Activated CD4-positive, alpha-beta memory T cell treated with anti-CD3 and anti-CD28 coated beads, Interleukin-2, amount 10 ng/mL, durations not matched to agents 7 days and 5 days (primary cell): ENCODE measurements at places on chromosomes 16 and 17. TPM values are rescaled to one million over a fixed set of nuclear protein-coding genes. Genes with fewer than 3 reads are reported as not detected.

Gene MARCHF10
- total RNA-seq = not detected

Gene KRTAP2-2
- not detected for total RNA-seq

Gene FSCN2
- 0.43 TPM for total RNA-seq

Gene CCL5
- total RNA-seq = 482 TPM

Gene ITGAD
- total RNA-seq = not detected

Gene GAST
- total RNA-seq = not detected

Gene IL17C
- total RNA-seq = 0.23 TPM

Gene KRTAP1-5
- total RNA-seq = not detected

Gene CTRB1
- not detected for total RNA-seq

Gene YWHAE
- total RNA-seq = 352 TPM

Gene FOXJ1
- total RNA-seq = 0.13 TPM

Gene DYNLRB2
- not detected for total RNA-seq

Gene COPZ2
- total RNA-seq = 11.5 TPM

Gene CCL23
- not detected for total RNA-seq

Gene MT4
- not detected for total RNA-seq

Gene EXOC3L1
- total RNA-seq = not detected

Gene OTOP2
- not detected for total RNA-seq

Gene SPN
- total RNA-seq = 341 TPM

Gene TMEM238L
- total RNA-seq = not detected

Gene CCNF
- 75.8 TPM for total RNA-seq

Gene SPNS3
- total RNA-seq = 14.2 TPM

Gene IRX3
- total RNA-seq = 1.2 TPM

Gene FLCN
- total RNA-seq = 53.1 TPM

Gene NT5C
- 69.4 TPM for total RNA-seq

Gene PKMYT1
- 118 TPM for total RNA-seq

Gene GNGT2
- total RNA-seq = 22.7 TPM

Gene CCL1
- 6.8 TPM for total RNA-seq

Gene KREMEN2
- total RNA-seq = not detected

Gene HOXB4
- total RNA-seq = 7.0 TPM

Gene MYH1
- not detected for total RNA-seq

Gene PLLP
- total RNA-seq = 0.18 TPM

Gene CHST5
- not detected for total RNA-seq

Gene PALB2
- total RNA-seq = 16.8 TPM

Gene CNGB1
- total RNA-seq = not detected

Gene APOH
- total RNA-seq = not detected

Gene C17orf50
- not detected for total RNA-seq

Gene SPATA32
- total RNA-seq = 0.23 TPM

Gene KAT2A
- 26.7 TPM for total RNA-seq

Gene PRKCB
- total RNA-seq = 81.4 TPM

Gene SCNN1G
- total RNA-seq = not detected

Gene SPATA22
- total RNA-seq = not detected

Gene CACNG1
- total RNA-seq = not detected

Gene SLC26A11
- 20.0 TPM for total RNA-seq

Gene KRTAP3-3
- not detected for total RNA-seq

Gene PPY
- not detected for total RNA-seq

Gene PLA2G10
- not detected for total RNA-seq

Gene FOXN1
- total RNA-seq = not detected

Gene SLC47A2
- not detected for total RNA-seq

Gene HP
- total RNA-seq = not detected

Gene HEATR9
- total RNA-seq = 3.1 TPM

Gene KRT39
- total RNA-seq = not detected

Gene MT1H
- total RNA-seq = not detected

Gene G6PC1
- total RNA-seq = not detected

Gene TUBB3
- 3.6 TPM for total RNA-seq

Gene KRT31
- total RNA-seq = not detected

Gene PER1
- total RNA-seq = 53.5 TPM

Gene OR4D1
- total RNA-seq = 0.88 TPM

Gene KRT28
- not detected for total RNA-seq

Gene LRRC37A
- 4.6 TPM for total RNA-seq
